Activated CD4-positive, CD25-positive, alpha-beta regulatory T cell (primary cell): ENCODE measurements at places on chromosomes 13 and 19.

DNA sequence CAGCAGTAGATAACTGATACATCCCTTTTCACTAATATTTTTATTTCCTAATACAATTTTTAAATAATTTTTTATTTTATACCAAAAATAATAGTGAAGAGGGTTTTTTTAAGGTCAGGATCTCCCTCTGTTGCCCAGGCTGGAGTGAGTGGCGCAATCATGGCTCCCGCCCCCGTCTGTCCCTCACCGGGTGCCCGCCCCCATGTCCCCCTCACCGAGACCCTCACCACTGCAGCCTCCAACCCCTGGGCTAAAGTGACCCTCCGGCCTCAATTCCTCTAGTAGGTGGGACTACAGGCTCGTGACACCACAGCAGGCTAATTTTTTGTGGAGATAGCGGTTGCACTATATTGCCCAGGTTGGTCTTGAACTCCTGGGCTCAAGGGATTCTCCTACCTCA, 17.8 kb upstream of the ZNF846 start:
- no peak for DNase-seq

GRCh38 chr13:94419304-94419924, 60.1 kb downstream of the DCT start:
- no peak for DNase-seq

- DNase-seq = no peak
Measured at GRCh38 chr19:47020992-47021496, 1.4 kb downstream of the NPAS1 start.

DNA sequence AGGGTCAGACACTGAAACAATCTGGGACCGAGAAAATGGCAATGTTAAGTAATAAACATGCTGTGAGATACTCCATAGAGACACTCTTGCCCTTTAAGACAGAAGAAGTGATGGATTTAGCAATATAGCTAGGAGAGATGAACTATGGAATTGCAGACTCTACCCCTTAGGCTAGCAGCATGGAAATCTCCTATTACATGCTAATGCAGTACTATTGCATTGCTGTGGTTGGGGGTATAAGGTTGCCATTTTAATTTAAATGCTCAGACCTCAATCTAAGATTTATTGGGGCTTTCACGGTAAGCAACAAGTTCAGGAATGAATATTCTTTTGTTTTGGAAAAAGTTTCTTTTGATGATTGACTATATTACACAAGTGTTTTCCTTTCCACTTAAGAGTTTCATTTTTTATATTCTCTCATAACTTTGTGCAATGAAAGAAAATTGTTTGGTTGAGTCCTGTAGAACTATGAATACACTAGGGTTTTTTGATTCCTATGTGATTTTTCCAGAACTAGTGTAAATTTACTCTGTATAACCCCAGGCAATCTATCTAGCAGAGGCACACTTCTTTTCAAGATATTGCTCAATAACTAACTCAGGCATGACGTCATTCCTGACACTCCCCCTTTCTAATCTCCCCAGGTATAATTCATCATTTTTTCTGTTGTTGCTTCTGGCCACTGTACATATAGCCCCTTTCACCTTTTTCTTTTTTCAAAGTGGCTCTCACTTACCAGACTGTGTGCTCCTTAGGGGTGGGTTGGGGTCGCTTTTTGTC, 394.7 kb upstream of the KLF12 start:
- DNase-seq = no peak

DNA sequence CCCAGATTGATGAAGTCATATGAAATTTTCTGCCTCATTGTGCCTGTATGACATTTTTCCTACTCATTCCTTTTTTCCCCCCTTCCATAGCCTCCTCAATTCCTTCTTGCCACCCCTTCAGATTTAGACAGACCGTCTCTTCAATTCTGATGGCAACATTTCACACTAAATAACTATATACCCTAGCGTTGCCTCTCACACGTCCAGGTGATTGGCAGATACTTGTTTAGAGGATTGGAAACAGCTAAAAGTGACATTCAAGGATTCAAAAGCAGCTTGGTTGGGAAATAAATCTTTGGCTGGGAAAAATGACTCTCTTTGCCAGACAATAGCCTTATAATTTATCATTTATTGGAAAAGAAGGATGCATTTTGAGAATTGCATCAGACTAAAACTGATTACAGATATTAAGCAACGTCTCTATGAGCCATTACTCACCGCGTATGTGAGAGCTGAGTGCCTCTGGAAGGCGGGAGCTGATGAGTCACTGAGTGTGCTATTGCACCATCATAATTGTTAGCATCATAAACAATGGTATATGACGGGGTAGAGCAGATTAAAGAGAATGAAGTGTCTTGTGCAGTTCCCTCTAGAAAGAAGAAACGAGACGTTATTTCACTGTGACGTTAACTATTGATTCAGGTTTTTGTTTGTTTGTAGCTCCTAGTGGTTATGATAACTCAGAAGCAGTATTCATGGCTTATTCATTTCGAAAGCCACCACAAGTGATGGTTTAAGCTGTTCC, 61.1 kb upstream of the FAM216B start:
- DNase-seq = no peak

DNA sequence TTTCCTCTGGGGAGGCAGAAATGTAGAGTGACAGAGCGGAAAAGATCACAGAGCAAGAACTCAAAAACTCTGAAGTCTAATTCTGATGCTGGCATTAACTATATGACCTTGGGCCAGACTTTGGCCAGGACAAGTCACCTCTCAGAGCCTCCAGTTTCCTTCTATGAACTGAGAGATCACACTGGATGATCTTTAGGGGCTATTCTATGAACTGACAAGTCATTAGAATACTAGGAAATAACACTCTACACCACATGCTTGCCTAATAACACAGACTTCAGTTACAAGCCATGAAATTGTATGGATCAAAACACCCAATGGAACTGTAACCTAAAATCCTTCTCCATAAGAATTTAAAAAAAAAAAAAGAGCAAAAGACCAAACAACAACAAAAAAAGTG, 16.9 kb downstream of the SLC25A30 start:
- no peak for DNase-seq

GRCh38 chr13:49502954-49503353, 7.2 kb downstream of the PHF11 start:
- DNase-seq = no peak

GRCh38 chr13:40813667-40814454, 24.4 kb downstream of the SLC25A15 start:
- DNase-seq = no peak
